ENCODE measurements at places on chromosomes 1 and 21. TPM values are rescaled to one million over a fixed set of nuclear protein-coding genes. Genes with fewer than 3 reads are reported as not detected.

MYOM3 gene
- total RNA-seq = under 0.01 TPM

DNA sequence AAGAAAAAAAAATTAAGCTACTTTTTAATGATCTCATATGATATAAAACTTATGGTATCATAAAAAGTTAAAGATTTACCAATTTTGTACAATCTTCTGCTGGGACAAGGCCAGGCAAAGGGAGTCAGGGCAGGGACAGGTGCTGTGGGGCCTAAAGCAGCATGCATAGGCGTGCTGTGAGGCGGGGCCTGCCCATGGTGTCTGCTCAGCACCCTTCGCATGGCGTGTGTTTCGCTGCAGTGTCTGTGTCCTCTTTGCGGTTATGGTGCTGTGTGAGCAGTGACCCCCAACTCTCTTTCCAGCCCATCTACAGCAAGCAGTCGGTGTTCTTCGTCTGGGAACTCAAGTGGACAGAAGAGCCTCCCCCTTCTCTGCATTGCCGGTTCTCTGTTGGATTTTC is 13.4 kb upstream of the PWP2 start:
- DNase-seq = no peak

NCMAP gene
- not detected for total RNA-seq

BOLA1 gene
- total RNA-seq = 9.0 TPM

AQP10 gene
- total RNA-seq = not detected

SPTA1 gene
- not detected for total RNA-seq

LAMB3 gene
- 3.9 TPM for total RNA-seq

DNA sequence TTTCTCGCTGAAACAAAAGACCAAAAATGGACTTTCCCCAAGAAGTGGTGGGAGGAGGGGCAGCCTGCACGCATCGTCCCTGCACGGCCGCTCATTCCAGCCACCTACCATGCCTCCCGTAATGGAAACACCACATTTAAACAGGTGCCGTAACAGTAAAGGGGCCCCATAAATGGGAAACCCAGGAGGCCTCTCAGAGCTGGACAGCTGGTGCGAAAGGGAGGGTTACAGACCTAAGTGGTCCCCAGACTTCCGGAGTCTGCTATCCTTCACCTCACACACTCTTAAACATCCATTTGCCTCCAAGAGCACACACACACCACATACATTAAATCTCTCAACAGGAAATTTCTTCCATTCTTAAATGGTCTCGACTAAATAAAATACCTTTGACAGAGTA is 120.7 kb upstream of the SOD1 start:
- no peak for DNase-seq

ATP1B1 gene
- 37.1 TPM for total RNA-seq

TEKT2 gene
- not detected for total RNA-seq

DNA sequence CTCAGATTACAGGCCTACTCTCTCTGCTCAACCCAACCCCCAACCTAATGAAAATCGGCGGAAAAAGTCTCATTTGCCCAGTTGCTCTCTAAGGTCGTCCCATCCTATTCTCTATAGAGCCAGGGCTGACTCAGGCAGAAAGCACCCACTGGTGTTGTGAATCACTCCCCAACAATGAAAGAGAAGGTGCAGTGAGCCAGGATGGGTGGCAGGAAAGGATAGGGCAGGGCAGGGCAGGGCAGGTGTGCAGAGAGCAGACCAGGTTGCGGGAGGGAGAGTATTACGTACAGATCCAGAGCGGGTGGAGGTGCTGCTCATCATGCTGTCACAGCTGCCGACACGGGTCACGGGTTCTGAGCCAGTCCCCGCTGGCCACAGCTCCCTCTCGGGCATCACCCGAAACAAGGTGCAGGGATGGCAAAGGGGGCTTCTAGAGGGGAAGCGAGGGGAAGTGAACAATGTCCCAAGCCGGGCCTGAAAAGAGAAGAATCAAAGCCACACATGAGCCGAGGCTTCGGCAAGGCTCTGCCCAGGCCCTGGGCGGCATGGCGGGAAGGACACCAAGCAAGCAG is 5.3 kb downstream of the C1orf116 start:
- DNase-seq = no peak

LCE1E gene
- total RNA-seq = not detected

NEXN gene
- 16.8 TPM for total RNA-seq

FH gene
- 128 TPM for total RNA-seq

DNA sequence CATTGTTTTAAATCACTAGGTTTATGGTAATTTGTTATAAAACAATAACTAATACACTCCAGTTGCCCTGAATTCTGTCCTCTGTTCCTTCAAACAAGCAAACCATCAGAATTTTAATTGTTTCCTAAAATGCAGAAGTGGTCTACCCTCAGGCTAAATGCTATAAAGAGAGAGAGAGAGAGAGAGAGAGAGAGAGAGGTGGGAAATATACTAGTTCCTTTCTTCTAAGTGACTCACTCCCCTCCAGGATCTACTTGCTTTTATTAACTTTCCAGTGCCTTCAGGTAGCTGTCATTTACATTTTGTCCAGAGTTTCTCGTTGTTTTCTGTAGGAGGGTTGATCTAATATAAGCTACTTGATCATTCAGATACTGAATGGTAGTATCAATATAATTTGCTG is 26.4 kb downstream of the LRRC53 start:
- DNase-seq = no peak
